ENCODE measurements at places on chromosomes 12 and 14.

DNA sequence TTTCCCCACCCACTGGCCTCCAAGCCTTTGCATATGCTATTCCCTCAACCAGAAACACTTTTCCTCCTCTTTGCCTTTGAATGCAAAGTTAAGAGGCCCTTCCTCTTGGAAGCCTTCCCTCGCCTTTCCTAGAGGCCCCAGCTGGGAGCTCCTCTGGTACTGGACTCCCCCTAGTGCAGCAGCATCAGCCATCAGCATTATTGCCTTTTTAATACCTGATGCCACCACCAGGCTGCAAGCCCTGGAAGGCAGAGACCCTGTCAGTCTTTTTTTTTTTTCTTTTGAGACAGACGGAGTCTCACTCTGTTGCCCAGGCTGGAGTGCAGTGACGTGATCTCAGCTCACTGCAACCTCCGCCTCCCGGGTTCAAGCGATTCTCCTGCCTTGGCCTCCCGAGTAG, 19.1 kb upstream of the PLA2G1B start:
- no peak for DNase-seq

GRCh38 chr14:93655078-93655750, 133.1 kb downstream of the PRIMA1 start:
- no peak for DNase-seq

GRCh38 chr14:97554597-97554996, 757.4 kb downstream of the VRK1 start:
- no peak for DNase-seq

DNA sequence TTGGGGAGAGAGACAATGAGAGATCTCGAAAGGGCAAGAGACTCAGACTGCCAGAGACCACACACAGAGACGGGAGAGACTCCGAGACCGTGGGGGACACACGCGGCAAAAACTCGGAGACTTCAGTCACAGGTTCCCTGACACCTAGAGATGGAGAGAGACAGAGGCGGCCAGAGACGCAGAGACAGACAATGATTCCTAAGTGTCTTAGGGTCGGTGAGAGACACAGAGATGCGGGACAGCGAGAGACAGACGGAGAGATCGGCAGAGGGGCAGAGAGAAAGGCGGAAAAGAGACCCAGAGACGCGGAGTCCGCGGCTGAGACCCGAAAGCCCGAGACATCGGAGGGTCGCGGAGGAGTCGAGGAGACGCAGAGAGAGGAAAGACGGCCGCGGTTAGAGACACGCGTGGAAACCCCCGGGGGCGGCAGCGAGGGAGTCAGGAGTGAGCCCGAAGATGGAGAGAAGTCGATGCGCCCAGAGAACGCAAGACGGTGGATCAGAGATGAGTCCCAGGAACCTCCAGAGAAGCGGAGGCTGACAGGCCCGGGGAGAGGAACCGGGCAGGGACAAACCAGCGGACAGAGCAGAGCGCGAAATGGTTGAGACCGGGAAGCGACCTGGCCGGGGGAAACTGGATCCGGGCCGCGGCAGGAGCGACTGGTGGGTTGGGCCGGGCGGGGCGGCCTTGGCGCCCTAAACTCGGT, 7.8 kb downstream of the LHX5 start:
- no peak for DNase-seq

DNA sequence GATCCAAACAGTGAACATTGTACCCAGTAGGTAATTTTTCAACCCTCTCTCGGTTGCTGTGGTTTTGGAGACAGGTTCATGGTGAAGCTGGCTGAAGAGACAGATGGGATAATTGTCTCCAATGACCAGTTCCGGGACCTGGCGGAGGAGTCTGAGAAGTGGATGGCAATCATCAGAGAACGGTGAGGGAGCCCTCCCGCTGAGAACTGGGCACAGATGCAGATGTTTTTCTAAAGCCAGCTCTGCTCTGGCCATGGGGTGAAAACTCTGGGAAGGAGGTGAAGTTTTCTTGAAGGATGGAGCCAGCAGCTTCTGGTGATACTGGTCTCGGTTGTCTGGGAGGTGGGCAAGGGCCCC, 6.2 kb downstream of the KHNYN start:
- DNase-seq, result no peak

- DNase-seq, result no peak
These were observed 39.2 kb upstream of the PPP1R13B start for GRCh38 chr14:103886304-103887169.

- DNase-seq, result no peak
These were observed 319.4 kb downstream of the SYT1 start for GRCh38 chr12:79183926-79184325.

- DNase-seq, result no peak
These were observed 787 bp upstream of the PRMT5 start for GRCh38 chr14:22929961-22930364.

- DNase-seq, result no peak
These were observed 107.5 kb upstream of the FAR2 start for GRCh38 chr12:29041621-29042020.

GRCh38 chr14:73695997-73696396, 18.2 kb downstream of the PNMA1 start:
- DNase-seq, result no peak

DNA sequence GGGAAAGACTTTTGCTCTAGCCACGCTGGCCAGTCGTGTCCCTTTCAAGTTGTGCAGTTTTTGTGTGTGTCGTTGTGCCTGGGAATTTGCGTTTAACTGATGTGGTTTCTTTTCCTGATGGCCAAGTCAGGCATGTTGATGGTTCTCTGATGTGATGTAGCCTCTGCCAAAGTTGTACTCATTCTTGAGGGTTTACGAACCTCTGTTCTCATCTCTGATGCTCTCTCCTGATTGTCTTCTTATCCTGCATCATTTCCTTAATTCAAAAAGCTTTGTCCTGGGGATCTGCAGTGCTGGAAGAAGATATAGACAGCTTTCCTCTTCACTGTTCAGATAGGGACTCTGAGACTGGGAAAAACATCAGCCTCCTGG, 25.4 kb downstream of the CD9 start:
- DNase-seq, result no peak

- DNase-seq, result peak; percentile 42
These were observed 507 bp downstream of the BAZ2A start for GRCh38 chr12:56629459-56630179.

DNA sequence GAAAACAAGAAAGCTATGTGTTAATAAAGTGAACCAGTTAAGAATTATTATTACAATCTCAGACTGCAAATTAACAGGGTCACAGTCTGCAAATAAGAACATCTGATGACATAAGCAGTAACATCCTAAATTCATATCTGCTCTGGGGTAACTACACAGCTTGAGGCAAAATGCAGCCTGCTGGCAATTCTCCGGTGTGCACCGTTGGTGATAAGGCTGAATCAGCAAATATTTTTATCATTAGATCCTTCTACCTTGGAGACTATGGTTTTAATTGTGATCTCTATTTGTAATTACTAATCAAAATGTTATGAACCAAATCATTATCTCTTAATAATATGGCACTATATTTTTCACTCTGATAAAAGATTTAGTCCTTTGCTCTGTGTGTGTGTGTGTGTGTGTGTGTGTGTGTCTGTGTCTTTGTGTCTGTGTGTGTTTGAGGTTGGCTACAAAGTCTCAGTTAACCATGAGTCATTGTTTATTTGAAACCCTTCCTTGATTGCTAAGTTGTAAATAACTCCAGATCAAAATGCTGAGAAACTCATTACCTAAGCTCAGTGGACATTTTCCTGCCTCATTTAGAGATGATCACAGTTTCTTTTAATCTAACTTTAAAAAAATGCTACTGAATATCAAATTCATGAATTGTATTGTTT, 442.6 kb downstream of the GXYLT1 start:
- DNase-seq, result no peak

- DNase-seq, result no peak
These were observed 68.5 kb upstream of the LRIG3 start for GRCh38 chr12:58988643-58989344.

- no peak for DNase-seq
These were observed 14.0 kb upstream of the ANKLE2 start for GRCh38 chr12:132775502-132776229.

DNA sequence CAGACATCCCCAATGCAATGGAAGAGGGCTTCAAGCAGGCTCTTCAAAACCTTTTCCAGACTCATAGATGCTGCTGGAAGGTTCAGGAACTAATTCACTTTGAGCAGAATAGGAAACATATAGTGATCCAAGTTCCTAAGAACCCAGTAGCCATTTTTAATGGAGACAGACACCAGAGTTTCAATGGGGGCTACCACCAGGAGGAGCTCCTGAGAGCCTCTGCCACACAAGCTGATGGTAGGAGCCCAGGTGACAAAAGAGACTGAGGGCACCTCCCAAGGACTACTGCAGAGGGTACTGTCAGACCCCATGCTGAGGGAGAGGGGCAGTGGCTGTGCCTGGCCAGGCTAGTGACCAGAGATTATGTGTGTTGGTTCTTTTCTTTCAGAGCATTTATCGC, 45.9 kb downstream of the IFNG start:
- DNase-seq, result peak; percentile 9

GRCh38 chr14:38901791-38902190, 201.2 kb downstream of the SEC23A start:
- DNase-seq, result no peak

- DNase-seq, result no peak
These were observed 68.9 kb downstream of the FGD4 start for GRCh38 chr12:32467959-32468863.

DNA sequence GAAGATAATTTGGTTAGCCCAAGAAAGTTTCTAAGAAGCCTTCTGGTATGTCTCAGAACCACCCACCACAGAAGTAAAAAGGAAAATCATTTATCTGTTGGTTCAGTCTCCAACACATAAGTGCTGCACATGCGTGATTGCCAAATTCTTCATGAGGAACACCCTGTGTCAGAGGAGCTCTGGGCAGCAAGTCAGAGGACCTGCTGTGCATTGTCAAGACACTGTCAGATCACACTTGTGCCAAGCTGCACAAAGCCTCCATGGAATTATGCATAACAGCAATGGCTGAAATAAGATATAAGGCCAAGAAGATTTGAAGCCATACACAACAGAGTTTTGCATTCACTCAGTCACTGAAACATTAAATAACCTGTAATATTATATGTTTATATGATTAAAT, 1304.7 kb upstream of the FLRT2 start:
- DNase-seq, result no peak

- DNase-seq, result no peak
These were observed 42.8 kb upstream of the CPSF6 start for GRCh38 chr12:69196302-69197288.

DNA sequence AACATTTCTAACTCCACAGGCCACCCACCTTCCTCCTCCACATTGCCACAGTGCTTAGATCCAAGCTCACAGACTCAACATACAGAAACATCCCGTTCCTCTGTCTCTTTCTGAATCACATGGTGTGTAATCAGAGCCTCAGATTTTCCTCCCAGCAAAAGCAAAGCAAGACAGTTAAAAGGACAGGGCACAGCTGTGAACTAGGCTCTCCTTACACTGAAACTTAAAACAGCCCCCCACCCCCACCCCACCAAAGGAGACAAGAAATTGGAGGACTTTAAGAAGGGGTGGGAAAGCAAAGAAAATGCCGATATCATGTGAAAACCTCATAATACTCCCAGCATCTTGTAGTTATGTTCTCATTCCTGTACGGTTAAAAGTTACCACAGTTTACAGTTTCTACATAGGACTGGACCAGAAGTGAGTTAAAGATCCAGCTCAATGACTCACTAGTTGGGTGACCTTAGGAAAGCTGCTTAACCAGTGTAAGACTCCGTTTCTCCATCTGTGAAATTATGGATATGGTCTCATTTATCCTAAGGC, 4.8 kb downstream of the YBX3 start:
- no peak for DNase-seq

GRCh38 chr14:22426711-22427110, 162.3 kb downstream of the DAD1 start:
- DNase-seq, result no peak

GRCh38 chr12:65720136-65721130, 103.8 kb upstream of the HMGA2 start:
- DNase-seq, result no peak

DNA sequence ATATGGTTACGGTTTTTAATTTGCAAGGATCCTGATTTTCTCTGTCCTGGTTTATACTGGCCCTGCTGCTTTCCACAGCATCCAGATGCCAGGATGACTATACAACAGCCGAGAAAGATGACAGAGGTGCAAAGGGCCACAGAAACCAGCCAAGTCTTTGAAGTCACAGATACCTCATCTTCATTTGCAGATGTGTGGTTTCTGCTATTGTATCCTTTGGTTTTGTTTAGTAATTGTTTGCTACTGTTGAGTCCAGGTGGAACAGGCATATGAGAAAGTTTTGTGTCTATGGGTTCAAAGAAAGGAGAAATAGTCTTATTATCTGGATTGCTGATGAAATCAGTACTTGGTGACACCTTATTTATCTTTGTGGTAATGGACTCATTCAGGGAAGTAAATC, 17.3 kb upstream of the KLHL42 start:
- DNase-seq, result no peak

DNA sequence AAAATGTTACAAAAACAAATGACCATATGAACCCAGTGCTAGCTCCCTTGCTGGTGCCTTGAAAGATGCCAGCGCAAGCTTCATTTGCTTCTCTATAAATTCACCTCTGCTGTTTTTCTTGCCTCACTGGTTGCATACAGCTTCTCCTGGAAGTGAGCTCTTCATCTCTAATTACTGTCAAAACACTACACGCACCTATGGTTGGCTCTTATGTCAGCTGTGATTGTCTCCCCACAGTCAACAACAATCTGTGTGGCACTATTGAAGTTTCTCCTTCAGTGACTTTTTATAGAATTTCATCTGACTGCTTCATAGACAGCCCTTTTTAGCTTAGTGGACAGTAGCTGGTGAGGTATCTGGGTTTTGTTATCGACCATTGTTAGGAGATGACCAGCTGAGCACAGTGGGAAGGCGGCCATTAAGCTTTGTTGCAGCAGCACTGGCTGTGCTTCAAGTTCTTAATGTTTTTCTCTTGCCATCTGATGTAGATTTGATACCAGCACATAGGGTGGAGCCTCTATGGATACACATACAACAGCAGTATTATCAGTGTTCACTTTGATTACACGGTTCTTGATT, 131.8 kb downstream of the KITLG start:
- no peak for DNase-seq

- DNase-seq, result no peak
These were observed 15.5 kb downstream of the CCDC63 start for GRCh38 chr12:110862329-110862728.

DNA sequence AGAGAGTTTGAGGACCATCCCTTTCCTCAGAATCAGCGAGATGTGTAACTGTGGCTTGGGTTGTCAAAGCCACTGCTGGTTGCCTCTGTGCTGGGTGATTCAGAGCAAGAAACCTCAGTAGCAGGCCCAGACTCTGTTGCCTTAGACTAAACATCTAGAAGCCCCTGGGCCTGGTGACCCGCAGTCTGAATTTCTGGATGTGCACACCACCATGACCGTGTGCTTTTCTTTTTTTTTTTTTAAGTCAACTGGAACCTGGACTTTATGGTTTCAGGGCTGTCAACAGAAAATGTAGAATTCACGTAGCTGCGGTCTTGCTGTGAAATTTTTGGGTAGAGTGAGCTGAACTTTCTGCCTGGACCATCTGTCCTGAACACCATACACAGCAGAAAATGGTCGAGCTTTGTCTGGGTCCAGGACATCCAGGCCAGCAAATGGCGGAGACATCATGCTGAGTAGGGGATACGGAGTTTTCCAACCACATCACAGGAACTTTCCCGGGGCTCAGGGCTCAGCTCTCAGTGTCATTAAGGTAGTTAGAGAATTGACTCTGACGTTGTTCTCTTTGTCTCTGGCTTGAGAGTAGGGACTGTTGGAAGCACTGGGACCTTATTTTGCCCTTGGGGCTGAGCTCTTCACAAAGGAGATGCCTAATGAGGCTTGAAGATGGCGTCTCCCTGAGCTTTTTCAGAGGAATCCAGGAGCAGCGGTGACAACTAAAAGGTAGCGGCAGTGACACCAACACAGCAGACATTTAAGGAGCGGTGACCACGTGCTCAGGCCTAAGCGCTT, 23.0 kb upstream of the BATF start:
- no peak for DNase-seq
